ENCODE measurements at places on chromosomes 3 and 15.

DNA sequence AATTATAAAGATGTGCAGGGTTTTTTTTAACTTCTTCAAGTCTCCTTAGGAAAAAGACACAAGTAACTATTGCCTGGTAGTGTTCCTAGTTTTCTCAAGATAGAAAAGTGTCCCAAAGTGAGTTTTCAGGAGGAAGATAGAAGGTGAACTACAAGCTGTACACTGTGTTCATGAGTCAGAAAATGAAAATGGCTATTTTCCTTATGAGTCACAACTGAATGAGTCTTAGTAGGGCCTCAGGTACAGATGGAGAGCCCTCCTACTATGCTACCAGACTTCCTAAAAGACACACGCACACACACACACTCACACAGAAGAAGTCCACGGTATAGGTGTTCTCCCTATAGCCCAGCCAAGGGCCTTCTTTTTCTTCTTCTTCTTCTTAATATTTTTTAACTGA, 3.1 kb downstream of the MYO1E start:
- DNase-seq, result no peak

DNA sequence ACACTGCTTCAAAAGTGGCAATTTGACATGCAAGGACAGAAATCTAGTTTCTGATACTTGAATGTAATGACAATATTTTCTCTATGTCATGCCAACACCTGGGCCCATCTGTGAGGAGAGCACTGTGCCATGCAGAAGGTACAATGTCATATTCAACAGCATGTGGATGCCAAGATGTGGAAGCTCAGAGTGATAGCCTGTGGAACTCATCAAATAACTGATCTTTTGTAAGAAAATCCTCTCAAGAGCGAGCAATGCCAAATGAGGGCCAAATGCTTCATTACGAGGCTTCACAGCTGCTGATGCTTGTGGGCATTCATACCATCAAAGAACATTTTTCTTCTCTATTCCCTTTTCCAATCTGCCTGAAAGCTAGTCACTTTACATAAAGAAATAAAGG, 95.1 kb downstream of the ROBO1 start:
- no peak for DNase-seq

GRCh38 chr3:9450991-9451390, 53.6 kb downstream of the SETD5 start:
- DNase-seq, result no peak

DNA sequence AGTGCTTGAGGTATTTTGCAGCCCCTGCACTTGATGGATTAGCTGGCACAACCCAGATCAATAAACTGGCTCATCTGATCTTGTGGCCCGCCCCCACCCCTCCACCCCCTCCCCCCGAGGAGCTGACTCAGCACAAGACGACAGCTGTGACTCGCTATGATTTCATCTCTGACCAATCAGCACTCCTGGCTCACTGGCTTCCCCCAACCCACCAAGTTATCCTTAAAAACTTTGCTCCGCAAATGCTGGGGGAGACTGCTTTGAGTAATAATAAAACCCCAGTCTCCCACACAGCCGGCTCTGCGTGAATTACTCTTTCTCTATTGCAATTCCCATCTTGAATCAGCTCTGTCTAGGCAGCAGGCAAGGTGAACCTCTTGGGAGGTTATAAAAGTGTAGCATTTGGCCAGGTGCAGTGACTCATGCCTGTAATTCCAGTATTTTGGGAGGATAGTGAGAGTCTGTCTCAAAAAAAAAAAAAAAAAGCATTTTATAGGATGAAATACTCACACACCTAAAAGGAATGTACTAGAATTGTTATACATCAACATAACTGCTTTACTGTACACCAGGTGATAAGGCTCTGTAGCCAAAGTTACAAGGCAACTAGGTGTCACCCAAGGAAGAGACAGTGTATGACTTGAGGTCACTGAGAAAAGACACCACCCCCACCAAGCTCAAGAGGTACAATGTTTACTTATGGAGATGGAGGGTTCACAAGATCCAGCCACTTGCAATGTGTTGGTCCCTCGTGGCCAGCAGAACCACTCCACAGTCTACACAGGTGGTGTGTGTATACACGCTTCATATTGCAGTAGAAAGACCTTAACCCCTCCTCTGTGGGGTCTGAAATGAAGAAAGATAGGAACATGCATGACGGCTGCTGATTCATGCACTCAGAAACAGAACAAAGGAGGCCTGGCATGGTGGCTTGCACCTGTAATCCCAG, 8.6 kb downstream of the ZNF445 start:
- no peak for DNase-seq

- no peak for DNase-seq
Observed at GRCh38 chr3:58588030-58588614, 10.9 kb upstream of the FAM107A start.

- no peak for DNase-seq
Observed at GRCh38 chr3:181752202-181752671, 40.5 kb downstream of the SOX2 start.

GRCh38 chr3:151328298-151328995, 902 bp downstream of the P2RY13 start:
- DNase-seq, result no peak

DNA sequence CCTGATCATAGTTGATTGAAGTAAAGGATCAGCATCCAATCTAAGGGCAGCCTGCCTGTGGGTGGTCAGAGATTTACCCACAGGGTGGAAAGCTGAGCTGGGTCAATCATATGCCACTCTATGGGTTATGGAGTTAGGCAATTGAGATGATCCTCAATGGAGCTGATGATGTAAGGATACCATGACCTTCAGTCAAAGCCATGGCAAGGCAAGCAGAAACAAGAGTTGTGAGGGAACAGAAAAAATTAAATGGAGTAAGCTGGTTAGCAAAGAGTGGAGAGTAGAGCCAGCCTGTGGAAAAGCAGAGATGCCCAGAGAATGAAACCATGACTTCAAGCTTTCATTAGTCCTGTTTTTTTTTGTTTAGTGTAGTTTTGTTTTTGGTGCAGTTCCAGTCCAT, 5.7 kb upstream of the IQGAP1 start:
- DNase-seq, result no peak

GRCh38 chr3:56917361-56918110, 115.8 kb upstream of the ARHGEF3 start:
- DNase-seq, result no peak

GRCh38 chr3:187024536-187025226, 94.4 kb downstream of the ST6GAL1 start:
- DNase-seq, result no peak

GRCh38 chr15:25773248-25773647, 89.9 kb downstream of the ATP10A start:
- no peak for DNase-seq

GRCh38 chr15:63815796-63816533, 17.8 kb downstream of the HERC1 start:
- no peak for DNase-seq

DNA sequence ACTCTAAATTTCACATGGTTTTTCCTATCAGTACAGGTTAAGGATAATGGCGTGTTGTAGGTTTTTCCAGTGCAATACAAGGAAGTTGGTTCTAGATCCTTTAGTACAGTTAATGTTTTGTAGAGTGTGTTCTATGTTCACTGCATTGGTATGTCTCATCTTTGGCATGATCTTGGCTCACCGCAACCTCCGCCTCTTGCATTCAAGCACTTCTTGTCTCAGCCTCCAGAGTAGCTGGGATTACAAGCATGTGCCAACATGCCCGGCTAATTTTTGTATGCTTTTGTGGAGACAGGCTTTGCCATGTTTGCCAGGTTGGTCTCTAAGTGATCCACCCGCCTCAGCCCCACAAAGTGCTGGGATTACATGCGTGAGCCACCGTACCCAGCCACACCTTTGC, 30.4 kb downstream of the SNRPN start:
- DNase-seq, result no peak

- DNase-seq, result no peak
Observed at GRCh38 chr3:59171491-59171890, 121.7 kb upstream of the CFAP20DC start.

GRCh38 chr3:171428321-171428787, 31.9 kb downstream of the TNIK start:
- DNase-seq, result no peak

DNA sequence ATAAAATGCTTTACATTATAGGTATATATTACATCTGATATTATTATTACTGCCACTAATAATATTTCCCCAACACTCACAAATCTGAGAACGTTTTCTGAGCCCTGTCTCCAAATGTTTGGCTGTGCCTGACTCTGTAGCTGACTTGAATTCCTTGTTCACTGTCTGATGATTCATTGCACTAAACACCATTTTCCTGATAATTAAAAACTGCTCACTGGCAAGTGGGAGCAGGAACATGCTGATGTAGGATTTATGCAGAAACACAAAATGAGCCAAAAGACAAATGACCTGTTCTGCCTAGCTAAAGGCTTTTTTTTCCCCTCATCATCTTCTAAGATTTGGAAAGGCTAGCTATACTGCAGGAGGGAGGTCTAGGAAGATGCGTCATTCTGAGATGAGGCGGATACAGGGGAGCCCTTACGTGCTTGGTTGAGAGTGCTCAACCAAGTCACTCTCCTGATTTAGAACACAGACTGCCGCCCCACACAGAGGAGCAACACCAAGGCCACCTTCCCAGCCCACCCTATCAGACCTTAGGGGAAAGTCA, 380.7 kb downstream of the EPHB1 start:
- DNase-seq, result no peak

- DNase-seq, result no peak
Observed at GRCh38 chr3:127719369-127719768, 46.6 kb downstream of the ABTB1 start.

DNA sequence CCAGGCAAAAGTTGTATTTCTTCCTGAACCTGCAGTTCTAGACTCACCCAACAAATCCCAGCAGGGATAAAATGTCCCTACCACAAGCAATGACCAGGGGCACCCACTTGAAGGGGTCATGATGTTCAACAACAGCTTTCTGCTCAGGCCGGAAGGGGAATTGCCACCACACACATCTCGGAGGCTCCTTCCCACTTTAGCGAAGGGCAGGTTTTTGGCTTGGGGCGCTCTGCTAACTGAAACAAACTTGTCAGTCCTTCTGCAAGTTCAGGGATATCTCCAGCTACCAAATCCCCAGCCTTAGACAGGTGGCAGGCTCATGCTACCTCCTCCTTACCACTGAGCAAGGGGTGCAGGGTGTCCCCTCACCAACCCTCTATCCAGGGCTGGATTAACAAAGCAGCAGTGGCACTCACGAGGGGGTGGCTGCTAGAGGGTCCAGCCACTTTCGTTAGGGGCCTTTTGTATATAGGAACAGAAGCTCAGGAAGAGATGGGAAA, 2.2 kb downstream of the ADCY5 start:
- no peak for DNase-seq

- peak; percentile 16 for DNase-seq
Observed at GRCh38 chr15:82812994-82813393, 3.6 kb downstream of the WHAMM start.

DNA sequence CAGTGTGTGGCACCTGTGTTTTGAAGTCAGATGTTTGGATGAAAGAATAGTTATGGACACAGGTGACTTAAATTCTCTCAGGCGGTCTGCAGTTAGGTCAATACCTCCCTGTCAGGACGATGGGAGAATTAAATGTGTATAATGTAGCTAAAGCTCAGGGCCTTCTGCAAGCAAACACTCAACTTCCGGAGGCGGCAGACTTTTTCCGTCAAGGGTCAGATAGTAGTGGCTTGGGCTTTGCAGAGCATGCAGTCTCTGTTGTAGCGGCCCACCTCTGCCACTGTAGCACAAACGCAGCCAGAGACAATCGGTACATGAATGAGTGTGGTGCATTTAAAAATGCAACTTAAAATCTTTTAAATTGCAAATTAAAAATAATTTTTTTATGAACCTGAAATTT, 47.4 kb downstream of the CMTM8 start:
- DNase-seq, result no peak

DNA sequence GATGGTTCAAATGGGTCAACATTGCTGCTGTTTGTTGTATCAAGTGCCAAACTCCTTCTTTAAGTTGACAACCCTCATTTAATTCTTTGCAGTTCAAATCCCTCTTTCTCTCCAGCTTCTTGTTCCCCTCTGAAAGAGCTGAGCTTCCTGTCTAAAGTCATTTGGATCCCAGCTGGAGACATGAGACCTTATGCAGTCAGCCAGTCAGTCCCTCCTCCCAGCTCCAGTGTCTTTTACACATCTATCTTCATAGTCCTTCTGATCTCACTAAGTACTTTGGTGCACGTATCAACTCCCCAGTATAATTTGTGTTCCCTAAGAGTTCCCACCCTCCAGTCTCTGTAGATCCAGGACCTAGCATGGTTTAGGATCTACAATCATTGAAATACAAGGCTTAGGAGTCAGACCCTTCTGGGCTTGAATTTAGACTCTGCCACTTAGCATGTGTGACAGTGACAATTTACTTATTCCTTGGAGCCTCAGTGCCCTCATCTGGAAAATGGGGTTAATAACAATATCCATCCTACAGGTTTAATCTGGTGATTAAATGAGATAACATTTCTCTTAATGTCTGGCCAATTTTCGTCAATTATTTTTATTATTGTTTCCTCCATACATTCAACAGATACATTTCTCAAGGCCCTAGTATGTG, 102.8 kb upstream of the SEMA6D start:
- no peak for DNase-seq

GRCh38 chr3:50204804-50205412, at the start of gene SLC38A3:
TSS of gene SLC38A3 (plus strand) at chr3:50205271. CDS start at chr3:50214200, 8,929 bp downstream.
- no peak for DNase-seq

DNA sequence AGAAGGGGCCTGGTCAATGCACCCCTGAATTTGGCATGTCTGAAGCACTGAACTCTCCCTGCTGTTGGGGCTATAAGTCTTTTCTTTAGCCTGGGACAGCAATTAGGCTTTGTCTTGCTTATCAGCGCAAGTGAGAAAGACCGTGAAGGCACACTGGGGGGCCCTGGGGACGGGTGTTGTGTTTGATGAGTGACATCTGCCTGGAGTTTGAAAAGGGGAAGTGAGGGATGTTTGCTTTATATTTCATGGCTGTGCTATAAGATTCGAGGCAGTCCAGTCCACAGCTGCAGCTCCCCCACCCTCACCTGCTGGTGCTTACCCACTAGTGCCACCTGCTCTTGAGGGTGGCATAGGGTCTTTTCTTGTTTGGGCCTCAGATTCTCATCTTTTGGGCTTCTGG, 44.8 kb downstream of the CEMIP start:
- DNase-seq, result no peak

- no peak for DNase-seq
Observed at GRCh38 chr3:180058238-180058637, 21.5 kb upstream of the PEX5L start.

- no peak for DNase-seq
Observed at GRCh38 chr3:73509816-73510215, 114.9 kb downstream of the PDZRN3 start.

GRCh38 chr3:127061641-127062040, 78.7 kb downstream of the PLXNA1 start:
- no peak for DNase-seq

GRCh38 chr15:99180086-99180963, 69.1 kb downstream of the TTC23 start:
- no peak for DNase-seq

DNA sequence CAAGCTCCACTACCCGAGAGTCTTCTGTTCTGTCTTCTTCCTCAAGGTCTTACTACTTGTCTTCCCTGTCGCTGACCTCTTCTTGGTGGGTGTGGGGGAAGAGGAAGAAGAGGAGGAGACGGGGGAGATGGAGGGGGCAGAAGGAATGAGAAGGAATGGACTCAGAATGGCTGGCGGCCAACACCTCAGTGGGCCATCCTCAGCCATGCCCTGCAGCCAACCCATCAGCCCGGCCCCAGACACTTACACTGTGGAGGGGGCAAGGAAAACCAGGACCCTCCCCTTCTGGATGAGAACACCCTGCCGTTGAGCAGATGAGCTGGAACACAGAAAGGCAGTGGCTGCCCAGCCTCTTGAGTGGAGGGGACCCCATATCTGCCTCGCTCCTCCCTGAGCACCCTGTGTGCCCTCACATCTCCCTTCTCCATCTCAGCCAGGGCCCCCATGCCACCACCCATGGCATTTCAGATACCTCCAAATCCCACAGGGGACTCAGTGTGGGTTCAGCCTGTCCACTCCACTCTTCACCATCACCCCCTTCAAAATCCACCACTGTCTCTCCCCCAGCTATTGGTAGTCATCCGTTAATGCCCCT, 45.5 kb upstream of the PRR23E start:
- no peak for DNase-seq

All from NCI-H446 (cell line).